ENCODE measurements at places on chromosomes 16 and 17.

- DNase-seq: no peak
These were observed 35.7 kb downstream of the RAI1 start for GRCh38 chr17:17716837-17717523.

- DNase-seq: no peak
These were observed 60.7 kb upstream of the ADCY9 start for GRCh38 chr16:4176906-4177417.

- DNase-seq: no peak
These were observed 166.3 kb downstream of the SLC39A11 start for GRCh38 chr17:72926171-72926570.

DNA sequence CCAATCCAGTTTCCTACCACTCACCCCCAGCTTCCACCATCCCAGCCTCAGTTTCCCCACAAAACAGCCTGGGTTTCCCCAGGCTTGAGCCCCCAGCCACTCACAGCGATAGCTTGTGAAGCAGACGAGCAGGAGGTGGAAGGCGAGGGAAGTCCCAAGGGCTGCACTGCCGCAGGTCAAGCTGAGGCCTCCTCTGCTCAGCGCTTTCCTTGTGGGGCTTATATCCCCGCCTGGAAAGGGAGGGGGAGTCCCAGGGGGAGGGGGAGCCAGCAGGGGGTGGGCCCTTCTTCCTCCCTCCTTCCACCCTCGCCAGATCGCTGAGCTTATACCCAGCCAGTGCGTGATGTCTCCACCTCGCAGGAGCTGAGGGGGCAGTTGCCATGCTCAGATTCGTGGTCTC, at the start of gene PYY:
TSS of gene PYY (minus strand) at position 195 of the 400 bp plus-strand sequence. CDS start 457 bp downstream, outside the sequence.
- no peak for DNase-seq

DNA sequence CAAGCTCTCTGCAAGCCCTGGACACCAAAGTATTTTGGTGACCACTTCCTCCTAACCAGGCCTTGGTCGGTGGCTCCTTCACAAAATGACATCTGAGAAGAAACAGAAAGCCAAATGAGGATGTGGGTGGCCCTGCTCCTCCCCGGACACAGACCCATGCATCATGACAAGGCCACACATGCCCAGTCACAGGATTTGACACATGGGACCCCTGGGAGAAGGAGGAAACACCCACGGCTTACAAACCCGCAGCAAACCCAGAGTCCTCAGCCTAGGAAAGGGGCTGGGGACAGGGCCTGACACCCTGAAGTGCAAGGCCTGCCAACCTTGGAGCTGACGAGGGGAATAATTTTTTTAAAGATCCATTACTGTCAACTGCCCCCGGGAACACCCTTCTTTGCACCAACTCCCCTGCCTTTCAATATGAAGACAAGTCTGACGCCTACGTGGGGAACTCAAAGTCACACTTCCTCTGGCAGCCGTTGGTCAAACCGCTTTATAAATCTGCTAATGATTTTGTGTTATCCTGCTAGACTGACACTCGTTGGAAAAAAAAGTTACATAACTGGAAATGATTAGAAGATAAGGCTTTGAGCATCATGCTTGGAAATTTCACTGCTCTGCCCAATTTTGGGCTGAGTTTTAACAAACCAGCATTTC, 41.3 kb downstream of the GAS7 start:
- DNase-seq: no peak

DNA sequence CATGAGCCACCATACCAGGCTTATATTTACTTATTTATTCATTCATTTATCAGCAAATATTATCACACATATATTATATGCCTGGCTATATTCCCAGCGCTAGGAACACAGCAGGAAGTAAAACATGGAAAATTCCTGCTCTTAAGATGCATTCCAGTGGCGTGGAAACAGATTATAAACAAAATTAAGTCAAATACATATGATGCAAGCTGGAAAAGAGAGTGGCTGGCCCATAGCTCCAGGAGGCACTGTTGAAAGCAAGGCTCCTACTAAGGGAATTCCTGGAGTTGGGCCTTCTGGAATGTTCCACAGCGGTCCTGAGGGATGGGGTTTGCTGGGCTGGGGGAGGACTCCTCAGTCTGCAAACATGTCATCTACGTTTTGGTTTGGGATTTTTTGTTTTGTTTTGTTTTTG, 18.4 kb downstream of the ADCY9 start:
- DNase-seq: no peak

- DNase-seq: peak; percentile 22
These were observed 286.7 kb downstream of the SEC14L1 start for GRCh38 chr17:77427391-77427991.

GRCh38 chr17:42579794-42580551, 2.4 kb upstream of the PSMC3IP start:
- DNase-seq: no peak

GRCh38 chr17:82823004-82823403, 16.8 kb downstream of the ZNF750 start:
- DNase-seq: no peak

DNA sequence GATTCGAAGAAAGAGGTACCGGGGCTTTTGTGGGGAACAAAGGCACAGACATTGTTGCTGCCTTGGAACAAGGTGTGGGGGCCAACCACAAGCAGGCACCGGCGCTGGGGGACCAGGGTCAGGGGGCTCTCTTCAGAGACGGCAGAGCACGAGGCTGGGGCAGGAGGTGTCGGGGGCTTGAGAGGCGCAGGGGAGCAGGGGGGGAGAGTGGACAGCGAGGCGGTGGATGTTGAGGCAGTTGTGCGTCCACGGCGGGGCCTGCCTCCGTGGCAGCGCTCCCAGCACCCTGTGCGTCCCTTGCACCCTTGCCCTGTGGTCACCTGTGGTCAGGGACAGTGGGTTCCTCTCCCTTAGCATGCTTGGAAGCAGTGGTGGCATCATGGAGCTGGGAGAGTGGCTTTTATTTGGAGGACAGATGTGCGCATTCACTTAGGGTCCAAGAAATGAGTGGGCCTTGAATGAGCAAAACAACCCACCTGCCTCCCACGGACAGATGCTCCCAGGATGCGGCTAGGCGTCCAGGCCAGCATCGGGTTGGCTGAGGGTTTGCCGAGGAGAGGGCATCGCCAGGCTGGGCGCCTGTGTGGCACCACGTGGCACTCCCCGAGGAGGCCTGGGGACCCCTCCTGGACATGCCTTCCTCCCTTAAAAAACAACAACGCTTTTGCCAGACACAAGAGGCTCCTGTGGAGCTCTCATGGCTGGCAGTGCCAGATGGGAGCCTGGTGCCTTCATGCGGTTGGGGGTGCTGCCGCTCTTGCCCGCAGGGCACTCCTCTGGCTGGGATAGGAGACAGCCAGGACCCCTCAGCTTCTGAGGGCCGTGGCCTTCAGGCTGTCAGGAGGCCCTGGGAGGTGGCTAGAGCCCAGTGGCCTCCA, 113.0 kb downstream of the BANP start:
- DNase-seq: no peak

GRCh38 chr17:16649585-16649984, 4.1 kb downstream of the ZNF624 start:
- DNase-seq: no peak

DNA sequence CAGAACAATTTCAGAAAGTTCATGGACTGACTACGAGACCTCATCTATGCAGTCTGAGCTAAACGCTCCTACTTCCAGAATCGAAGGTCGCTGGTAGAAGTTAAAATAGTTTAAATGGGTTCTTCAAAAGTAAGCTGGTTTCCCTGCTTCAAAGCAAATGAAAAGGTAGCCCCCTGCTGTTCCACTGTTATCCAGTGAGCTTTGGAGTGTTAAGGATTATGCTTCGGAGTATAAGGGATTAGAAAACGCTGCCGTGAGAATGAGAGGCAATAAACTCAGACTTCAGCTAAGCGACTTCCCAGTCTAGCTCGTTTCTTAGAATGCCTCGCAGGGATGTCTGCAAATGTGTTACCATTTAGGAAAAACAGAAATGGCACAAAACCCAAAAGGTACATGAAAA, 12.4 kb downstream of the MLYCD start:
- no peak for DNase-seq

DNA sequence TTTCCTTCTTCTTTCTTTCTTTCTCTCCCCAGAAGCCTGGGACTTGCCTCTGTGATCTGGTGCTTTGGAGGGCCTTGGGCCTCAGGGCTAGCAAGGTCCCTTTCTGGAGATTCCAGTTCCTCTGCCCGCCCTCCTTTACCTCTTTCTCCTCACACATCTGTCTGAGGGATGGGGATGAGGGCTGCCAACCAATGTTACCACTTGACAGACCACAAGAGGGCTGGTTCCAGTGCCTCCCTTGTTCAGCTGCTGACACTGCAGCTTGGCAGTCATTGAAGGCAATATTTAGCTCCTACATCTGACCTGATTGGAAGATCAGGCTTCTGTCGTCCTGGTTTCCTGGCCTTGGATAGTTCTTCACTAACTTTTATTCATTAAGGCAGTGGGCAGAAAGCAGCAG, 3.6 kb upstream of the ZNF652 start:
- peak; percentile 38 for DNase-seq

- DNase-seq: peak; percentile 36
These were observed 22.6 kb downstream of the LRRC36 start for GRCh38 chr16:67349172-67349571.

DNA sequence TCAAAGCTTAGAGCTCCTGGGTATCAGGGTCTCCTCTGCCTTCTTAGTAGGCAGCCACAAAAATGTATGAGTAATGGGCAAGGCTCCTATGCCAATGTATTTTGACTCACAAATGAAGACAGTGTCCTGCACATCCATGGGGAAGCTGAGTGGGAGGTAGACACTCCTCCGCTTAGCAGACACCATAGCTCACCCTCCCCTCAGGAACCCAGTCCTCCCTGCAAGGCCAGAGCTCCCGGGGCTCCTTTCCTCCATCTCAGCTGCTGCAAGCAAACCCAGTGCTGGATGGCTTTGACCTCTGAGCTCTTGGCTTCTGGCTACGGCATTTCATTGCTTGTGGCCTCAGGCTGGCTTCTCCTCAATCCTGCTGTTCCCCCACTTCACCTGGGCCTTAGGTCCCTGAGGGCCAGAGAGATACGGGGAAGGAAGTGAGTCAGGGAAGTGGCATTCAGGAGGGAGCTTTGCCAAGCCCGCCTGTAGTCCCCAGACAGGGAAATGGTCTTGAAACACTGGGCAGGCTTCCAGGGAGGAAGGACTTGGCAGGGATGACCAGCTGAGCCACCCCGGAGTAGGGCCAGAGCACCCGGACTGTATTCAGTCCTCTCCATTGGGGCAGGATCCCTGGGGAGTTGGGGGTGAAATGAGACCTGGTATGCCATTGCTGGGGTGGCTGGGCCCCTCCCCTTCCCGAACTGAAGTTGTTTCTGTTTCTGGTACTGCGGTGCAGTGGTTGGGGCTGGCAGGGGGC, 4.5 kb downstream of the ABCC3 start:
- DNase-seq: no peak

DNA sequence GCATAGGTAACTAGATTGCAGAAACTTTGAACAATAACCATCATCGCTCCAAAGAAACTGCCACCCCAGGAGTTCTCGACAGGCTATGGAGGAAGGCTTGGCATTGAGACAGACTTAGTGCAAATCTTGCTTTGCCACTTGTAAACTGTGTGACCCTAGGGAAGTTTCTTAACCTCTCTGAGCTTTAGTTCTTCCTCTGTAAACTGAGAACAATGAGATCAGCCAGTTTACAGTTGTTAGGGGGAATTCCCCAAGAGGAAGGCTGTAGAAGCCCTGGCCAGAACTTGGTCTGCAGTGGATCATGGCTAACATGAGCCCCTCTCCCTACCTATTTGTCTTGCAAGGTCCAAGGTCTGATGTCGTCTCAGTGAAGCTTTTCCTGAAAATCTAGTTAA, 78.9 kb downstream of the NT5M start:
- DNase-seq: no peak

- DNase-seq: peak; percentile 22
These were observed at the start of gene ARHGDIG for GRCh38 chr16:280552-280951. TSS of gene ARHGDIG (plus strand) at chr16:280591. CDS start at chr16:280681, 90 bp downstream.

- no peak for DNase-seq
These were observed 642 bp downstream of the ZNF205 start for GRCh38 chr16:3112881-3113574.

DNA sequence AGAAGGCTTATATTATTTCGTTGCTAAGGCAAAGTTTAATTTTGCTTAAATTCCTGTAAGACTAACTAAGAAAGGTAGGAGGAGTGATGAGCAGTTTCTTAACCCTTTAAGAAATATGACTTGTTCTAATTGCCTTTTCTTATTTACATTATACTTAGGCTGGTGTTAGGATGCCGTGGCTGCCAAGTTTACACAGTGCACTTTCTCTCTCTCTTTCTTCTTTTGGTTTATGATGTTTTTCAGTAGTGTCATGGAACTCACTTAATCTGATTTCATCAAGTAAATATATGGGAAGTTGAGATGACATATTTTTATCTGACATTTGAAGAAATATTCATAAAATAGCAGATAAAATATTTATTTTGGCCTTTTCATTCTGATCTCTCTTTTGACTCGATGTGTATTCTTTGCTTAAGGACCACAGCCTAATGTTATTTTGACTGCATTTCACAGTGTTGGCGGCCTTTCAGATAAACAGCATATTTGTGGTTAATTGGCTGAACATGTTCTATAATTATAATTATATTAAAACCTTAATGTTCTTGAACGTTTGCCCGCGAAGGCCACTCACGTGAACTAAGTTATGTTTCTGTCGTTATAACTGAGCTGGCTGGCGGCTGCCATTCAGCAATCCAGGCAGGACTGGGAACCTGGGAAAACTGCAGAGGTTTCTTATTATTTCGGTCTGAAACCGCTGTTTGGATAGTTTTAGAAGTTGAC, 191.6 kb downstream of the WWOX start:
- DNase-seq: no peak

- DNase-seq: no peak
These were observed 53.8 kb upstream of the ARL6IP1 start for GRCh38 chr16:18855196-18855595.

GRCh38 chr17:31095236-31096105, 694 bp downstream of the NF1 start:
- DNase-seq: peak; percentile 50

- no peak for DNase-seq
These were observed 10.0 kb upstream of the USP43 start for GRCh38 chr17:9635340-9635739.

GRCh38 chr17:491086-492021, 138.7 kb upstream of the RPH3AL start:
- DNase-seq: no peak

All from erythroblast (primary cell).